ENCODE measurements at places on chromosomes 6 and 20. TPM values are rescaled to one million over a fixed set of nuclear protein-coding genes. Genes with fewer than 3 reads are reported as not detected.

DNA sequence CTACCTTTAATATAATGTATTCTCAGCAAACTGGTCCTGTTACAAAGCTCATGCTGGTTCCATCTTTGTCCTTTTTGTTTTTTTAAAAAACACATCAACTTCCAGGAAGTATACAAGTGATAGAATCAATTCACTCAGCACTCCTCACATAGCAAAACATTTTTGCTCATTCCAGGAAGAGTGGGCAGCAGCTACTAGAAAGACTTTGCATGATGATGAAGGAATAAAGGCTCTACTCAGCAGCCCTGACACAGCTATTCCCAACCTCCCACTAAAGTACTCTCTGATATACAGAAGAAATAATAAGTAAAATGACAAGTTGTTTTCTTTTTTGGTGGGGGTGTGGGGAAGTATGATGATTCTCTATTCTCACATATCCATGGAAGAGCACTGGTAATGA is 61.2 kb downstream of the RGS17 start:
- no peak overlapping the region for H3K27ac ChIP-seq
- no peak for DNase-seq
- no peaks in the 10 kb centered on the region for H3K36me3 ChIP-seq
- H3K27me3 ChIP-seq = no peaks in the 10 kb centered on the region

GRCh38 chr6:19988555-19988954 is 151.4 kb downstream of the ID4 start:
- H3K27ac ChIP-seq = no peak overlapping the region
- H3K4me3 ChIP-seq = no peak overlapping the region
- no peak for DNase-seq
- peaks cover 2% of the 10 kb centered on the region for H3K27me3 ChIP-seq
- no peaks in the 10 kb centered on the region for H3K4me1 ChIP-seq

GRCh38 chr6:15672818-15673217 is 10.0 kb upstream of the DTNBP1 start:
- H3K27ac ChIP-seq = no peak overlapping the region
- H3K4me1 ChIP-seq = no peaks in the 10 kb centered on the region
- H3K27me3 ChIP-seq = peaks cover 31% of the 10 kb centered on the region
- DNase-seq = no peak
- H3K36me3 ChIP-seq = no peaks in the 10 kb centered on the region
- H3K4me3 ChIP-seq = no peak overlapping the region

DNA sequence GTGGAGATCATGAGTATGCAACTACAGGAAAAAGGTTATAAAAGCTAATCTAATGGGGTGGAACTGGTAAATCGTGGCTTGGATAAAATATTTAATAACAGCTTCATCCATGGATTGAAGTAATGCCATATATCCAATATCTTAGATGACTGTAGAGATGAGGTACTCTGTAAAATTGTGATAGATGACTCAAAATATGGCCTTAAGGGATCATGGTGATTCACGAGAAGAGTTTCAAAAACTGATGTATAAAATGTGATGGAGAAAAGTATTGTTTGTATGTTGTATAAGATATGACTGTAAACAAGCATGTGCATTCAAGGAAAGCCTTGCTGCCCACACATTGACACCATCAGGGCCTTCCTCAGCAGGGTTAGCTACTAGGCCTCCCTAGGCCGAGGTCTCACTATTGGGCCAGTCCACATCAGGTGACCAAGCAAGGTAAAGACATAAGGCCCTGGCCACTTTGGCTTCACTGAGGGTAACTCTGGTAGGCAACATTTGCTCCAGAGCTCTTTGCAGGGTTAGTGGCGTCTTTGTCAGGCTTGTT is 17.7 kb upstream of the CCN6 start:
- peaks cover 3% of the 10 kb centered on the region for H3K36me3 ChIP-seq
- no peak for DNase-seq
- peak overlapping the region; percentile 1 for H3K4me3 ChIP-seq
- H3K27me3 ChIP-seq = no peaks in the 10 kb centered on the region
- peak overlapping the region; percentile 74 for H3K27ac ChIP-seq

GRCh38 chr6:121549736-121550135 is 114.3 kb downstream of the GJA1 start:
- no peak for DNase-seq
- no peaks in the 10 kb centered on the region for H3K27me3 ChIP-seq
- no peaks in the 10 kb centered on the region for H3K4me1 ChIP-seq
- no peak overlapping the region for H3K4me3 ChIP-seq
- H3K36me3 ChIP-seq = no peaks in the 10 kb centered on the region

DNA sequence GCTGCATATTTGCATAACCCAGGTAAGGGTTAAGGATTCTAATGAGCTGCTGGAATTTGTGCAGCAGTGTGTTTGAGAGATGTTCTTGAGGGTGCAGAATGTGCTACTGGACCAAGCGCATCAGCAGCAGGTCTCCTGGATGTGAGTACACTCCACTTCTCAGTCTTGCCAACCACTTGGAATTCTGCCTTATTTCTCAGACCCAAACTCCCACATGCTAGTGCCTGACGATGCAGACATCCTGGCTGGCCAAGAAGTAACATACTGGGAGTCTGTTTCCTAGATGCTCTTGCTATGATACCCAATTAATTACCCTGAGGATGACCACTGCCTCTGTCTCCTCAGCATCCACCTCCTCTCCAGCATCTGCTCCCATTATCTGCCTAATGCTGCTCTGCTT is 186.6 kb downstream of the MOXD1 start:
- DNase-seq = no peak
- no peak overlapping the region for H3K4me3 ChIP-seq
- H3K27me3 ChIP-seq = peaks cover 6% of the 10 kb centered on the region
- H3K27ac ChIP-seq = no peak overlapping the region
- H3K36me3 ChIP-seq = no peaks in the 10 kb centered on the region

- no peaks in the 10 kb centered on the region for H3K27me3 ChIP-seq
- no peaks in the 10 kb centered on the region for H3K4me1 ChIP-seq
- no peak overlapping the region for H3K27ac ChIP-seq
- DNase-seq = no peak
- no peak overlapping the region for H3K4me3 ChIP-seq
These were observed 290.0 kb downstream of the TFAP2B start for GRCh38 chr6:51108563-51109234.

- H3K27ac ChIP-seq = no peak overlapping the region
- DNase-seq = no peak
- no peaks in the 10 kb centered on the region for H3K27me3 ChIP-seq
- H3K4me3 ChIP-seq = no peak overlapping the region
- peaks cover 85% of the 10 kb centered on the region for H3K4me1 ChIP-seq
- peaks cover 13% of the 10 kb centered on the region for H3K36me3 ChIP-seq
These were observed 288.1 kb upstream of the PRDM1 start for GRCh38 chr6:105797983-105798453.

DNA sequence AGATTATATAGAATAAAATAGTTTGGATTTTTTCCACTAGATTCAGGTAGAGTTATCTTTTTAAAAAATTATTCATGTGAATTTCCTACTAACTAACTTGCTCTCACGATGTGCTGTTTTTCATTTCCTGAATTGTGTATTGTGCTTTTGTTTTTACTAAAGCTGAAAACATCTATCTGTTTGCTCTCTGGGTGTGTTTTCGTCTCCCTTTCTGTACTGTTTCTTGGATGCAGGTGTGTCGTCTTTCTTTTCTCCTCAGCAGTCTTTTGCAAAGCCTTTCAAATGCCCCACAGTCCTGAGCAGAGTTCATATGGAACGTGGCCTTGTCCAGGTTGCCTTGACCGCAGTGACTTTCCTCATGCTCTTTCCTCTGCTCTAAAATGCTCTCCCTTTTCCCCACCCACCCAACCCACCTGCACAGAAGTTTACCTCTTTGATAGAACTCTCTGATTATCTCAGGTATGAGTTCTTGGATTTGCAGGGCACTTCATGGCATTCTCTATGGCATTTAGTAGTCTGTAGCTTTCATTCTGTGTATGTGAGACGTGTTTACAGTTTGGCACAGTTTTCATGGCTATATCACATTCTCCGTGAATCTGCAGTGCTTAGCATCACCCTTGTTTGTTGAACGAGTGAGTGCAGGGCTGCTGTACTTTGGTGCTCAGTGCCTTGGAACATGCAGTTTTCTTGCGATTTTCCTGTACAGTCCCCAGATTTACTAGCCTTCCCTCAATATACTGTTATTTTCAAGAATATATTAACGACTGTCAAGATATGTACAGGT is 77.1 kb downstream of the FARS2 start:
- no peaks in the 10 kb centered on the region for H3K36me3 ChIP-seq
- no peaks in the 10 kb centered on the region for H3K27me3 ChIP-seq
- H3K27ac ChIP-seq = peak overlapping the region; percentile 10
- DNase-seq = no peak
- peaks cover 15% of the 10 kb centered on the region for H3K4me1 ChIP-seq

DNA sequence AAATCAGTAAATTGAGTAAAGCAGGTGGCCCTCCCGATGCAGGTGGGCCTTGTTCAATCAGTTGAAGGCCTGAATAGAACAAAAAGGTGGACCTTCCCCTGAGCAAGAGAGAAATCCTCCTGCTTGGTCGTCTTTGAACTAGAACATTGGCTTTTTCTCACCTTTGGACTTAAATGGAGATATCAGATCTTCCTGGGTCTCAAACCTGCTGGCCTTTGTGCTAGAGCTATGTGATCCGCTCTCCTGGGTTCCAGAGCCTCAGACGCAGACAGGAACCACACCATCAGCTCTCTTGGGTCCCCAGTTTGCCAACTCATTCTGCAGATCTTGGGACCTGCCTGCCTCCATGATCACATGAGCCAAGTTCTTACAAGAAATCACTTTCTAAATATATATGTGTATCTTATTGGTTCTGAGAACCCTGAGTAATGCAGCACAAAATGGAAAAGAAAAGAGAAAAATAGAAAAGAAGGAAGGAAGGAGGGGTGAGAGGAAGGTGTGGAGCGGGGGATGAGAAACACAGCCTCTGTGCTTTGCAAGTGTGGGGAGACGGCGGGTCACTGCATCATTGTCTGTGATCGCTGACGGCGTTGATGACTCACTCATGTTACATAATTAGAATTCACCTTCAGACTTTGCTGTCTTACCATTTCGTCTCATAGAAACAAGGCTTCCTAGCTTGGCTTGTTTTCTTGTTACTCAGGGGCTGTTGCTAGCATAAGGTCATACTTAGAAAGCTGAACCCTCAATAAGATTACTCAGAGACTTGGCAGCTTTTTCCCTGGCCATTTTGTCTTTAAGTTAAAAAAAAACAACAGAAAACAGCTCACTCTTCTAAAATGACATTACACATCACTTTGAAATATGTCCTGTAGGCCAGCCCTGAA is 85.7 kb upstream of the NEDD9 start:
- H3K36me3 ChIP-seq = peaks cover 58% of the 10 kb centered on the region
- H3K4me3 ChIP-seq = no peak overlapping the region
- H3K27me3 ChIP-seq = no peaks in the 10 kb centered on the region
- H3K4me1 ChIP-seq = peaks cover 64% of the 10 kb centered on the region

BTN2A1 gene
- total RNA-seq = 19.9 TPM

RAB32 gene
- total RNA-seq = 1.3 TPM

Measured in activated T-helper 1 cell treated with anti-CD3 and anti-CD28 coated beads, Interleukin-12 subunit alpha, Interleukin-12 subunit beta, Interleukin-2, Interleukin-4 antibody, amounts not matched to agents 30 ng/mL and 10 ng/mL and 1 ng/mL, durations not matched to agents 14 hours and 24 hours and 36 hours (primary cell).